Effector memory CD8-positive, alpha-beta T cell (primary cell): ENCODE measurements at places on chromosomes 3 and 15.

DNA sequence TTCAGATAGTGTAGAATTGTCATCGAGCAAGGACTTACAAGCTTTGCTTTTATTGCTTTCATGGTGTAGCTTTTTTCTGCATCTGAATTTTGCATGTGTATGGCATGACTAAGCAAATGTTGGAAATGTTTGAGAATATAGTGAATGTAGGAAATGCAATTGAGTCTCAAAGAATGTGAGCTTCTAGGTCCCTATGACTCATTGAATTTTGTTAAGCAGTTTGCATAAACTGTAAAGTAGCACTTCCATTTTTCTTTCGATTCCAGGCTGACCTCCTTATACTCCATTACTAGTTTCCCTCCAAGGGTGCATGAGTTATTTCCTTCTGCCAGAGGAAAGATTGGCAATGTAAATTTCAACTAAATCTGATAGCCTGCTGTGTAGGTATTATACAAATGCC, 619.2 kb downstream of the DIPK2A start:
- DNase-seq: no peak

GRCh38 chr3:102593812-102594602, 159.2 kb downstream of the ZPLD1 start:
- DNase-seq: no peak

- no peak for DNase-seq
Measured at GRCh38 chr3:27281671-27282150, 87.5 kb downstream of the NEK10 start.

- DNase-seq: no peak
Measured at GRCh38 chr15:40775007-40775406, 5.2 kb downstream of the C15orf62 start.

GRCh38 chr15:76310475-76311099, 682 bp downstream of the ETFA start:
- DNase-seq: no peak

- DNase-seq: no peak
Measured at GRCh38 chr3:136197159-136197793, 1.1 kb upstream of the MSL2 start.

DNA sequence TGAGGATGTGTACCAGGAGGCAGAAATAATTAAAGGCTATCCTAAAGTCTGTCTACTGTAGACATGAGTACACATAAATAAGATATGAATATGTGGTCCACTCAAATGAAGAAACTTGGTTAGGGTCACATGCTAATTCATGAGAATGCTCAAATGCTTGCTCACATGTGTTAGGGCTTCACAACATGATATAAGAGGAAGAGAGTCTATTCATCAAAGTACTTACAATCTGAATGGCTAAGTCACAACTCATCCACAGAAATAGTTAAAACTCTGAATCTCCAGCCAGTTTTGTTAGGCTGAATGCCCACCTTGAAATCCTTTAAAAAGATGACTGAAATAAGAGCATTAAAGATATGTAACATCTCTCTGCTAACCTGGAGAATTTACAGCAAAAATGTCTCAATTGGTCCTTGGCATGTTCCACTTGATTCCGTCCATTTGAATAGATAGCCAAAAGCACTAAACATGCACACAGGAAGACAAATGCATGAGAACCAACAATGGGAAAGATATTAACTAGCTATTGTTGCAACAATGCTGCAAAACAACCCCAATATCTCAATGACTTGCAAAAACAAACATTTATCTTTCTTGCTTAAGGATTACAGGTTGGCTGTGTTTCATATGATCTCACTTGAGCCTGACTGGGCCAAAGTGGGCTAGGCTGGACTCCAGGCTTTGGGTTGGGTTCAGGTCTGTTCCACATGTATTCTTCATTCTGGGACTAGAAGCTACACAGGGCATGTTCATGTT, 10.6 kb upstream of the TBC1D5 start:
- DNase-seq: no peak

DNA sequence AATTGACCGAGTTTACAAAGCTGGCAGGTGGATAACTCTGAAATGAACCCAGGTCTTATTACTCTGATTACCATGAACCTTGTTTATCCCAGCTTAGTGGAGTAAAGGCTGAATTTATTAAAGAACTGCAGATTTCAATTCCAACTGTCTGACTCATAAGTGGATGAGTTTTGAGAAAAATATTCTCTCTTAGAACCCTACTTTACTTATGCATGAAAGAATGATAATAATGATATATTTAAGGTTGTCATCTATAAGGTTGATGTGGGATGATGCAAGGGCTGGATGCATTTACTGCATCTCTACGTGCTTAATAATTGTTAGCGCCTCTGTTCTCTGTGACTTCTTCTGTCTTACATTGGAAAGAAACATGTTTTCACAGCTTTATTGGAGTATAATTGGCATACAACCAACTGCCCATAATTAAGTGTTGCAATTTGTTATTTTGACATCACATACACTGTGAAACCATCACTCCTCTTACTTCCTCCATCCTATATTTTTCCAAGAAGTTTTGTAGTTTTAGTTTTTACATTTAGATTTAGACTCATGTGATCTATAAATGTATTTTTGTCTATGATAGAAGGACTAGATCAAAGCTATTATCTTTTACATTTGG, 771.2 kb upstream of the ARRDC4 start:
- DNase-seq: no peak

GRCh38 chr15:70487387-70487740, 276.0 kb downstream of the UACA start:
- no peak for DNase-seq

DNA sequence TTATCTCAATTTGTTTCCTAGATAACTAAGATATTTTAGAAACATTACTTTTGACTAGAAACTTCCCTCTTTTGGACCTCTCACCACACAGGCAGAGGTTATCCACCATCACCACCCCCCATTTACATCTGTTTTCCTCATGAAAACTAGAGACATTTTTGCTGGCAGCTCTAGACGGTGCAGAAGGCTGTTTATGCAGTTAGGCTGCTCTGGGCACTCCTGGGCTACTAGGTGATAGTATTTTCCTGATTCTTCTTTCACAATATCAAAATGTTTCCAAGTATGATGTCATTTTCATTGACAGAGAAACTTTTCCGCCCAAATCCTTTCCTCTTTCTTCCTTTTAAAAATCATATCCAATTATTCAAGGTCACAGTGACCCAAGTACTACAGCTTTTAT, 67.1 kb downstream of the PLOD2 start:
- no peak for DNase-seq

GRCh38 chr3:180184816-180185215, 148.1 kb upstream of the PEX5L start:
- DNase-seq: no peak

DNA sequence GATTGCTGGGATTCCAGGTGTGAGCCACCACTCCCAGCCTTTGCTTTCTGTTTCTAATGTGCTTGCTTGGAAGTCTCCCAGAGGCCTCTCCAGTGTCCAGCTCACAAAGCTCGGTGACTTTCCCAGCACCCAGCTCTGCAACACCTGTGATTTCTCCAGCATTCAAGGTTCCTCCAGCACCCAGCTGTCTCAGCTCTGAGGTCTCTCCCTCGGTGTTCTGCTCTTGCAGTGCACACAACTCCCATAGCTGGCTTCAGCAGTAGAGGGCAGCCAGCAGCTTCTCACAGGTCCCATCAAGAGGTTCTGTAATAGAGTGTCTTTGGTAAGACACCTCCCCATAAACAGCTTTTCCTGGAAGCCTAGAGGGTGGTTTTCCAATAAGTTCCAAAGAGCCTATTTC, 75.1 kb downstream of the GRM7 start:
- DNase-seq: no peak

DNA sequence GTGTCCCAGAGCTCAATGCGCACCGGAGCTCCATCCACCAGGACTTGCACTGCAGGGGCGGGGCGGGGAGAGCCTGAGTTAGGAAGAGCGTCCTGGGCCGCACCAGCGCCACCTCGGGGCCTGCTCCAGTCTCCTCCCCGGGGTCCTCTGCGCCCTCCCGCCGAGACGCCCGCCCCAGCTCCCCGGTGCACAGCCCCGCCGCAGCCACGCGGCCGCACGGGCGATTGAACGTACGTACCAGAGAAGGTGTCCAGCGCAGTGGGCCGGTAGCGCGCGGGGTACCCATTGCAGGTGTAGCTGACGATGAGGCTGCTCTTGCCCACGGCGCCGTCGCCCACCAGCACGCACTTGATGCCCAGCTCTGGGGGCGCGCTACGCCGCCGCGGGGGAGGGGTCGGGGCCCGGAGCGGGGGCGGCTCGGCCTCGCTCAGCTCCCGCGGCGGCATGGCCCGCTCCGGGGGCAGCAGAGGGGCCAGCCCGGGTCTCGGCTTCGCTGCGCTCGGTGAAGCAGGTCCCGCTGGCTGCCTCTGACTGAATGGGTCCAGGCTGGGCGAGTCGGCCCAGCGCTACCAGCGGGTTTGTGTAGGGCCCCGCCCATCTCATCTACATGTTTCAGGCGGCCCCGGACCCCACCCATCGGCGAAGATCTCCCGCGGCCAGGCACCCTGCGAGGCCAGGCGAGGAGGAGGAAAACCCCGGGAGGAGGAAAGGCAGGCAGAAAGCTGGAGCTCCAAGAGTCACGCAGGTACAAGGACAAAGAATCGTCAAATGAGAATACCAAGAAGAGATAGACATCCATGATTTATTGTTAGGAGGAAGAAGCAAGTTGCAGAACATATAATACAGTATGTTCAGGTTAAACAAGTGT, at the start of gene RHOV:
TSS of gene RHOV (minus strand) at position 541 of the 868 bp plus-strand sequence. CDS start at position 446, 95 bp downstream.
- peak; percentile 45 for DNase-seq

GRCh38 chr3:185473290-185473815, 25.5 kb downstream of the TMEM41A start:
- DNase-seq: no peak

DNA sequence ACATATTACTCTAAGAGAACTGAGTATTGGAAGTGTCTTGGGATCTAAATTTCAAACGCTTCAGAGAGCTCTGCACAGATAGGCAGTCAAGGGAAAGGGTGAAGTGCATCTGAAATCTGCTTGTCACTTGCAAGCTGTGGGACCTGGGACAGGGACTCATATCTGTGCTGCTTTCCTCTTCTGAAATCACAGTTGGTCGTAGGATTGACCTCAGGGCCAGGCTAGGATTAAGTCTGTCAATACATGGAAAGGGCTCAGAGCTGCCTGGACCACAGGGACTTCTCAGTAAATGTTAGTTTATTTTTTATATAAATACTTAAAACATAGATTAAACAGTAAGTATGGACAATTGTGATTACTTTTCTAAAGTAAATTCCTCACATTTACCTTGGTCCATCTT, 74.7 kb upstream of the CMTM7 start:
- no peak for DNase-seq

- no peak for DNase-seq
Measured at GRCh38 chr3:151351219-151351618, 21.9 kb upstream of the P2RY13 start.

DNA sequence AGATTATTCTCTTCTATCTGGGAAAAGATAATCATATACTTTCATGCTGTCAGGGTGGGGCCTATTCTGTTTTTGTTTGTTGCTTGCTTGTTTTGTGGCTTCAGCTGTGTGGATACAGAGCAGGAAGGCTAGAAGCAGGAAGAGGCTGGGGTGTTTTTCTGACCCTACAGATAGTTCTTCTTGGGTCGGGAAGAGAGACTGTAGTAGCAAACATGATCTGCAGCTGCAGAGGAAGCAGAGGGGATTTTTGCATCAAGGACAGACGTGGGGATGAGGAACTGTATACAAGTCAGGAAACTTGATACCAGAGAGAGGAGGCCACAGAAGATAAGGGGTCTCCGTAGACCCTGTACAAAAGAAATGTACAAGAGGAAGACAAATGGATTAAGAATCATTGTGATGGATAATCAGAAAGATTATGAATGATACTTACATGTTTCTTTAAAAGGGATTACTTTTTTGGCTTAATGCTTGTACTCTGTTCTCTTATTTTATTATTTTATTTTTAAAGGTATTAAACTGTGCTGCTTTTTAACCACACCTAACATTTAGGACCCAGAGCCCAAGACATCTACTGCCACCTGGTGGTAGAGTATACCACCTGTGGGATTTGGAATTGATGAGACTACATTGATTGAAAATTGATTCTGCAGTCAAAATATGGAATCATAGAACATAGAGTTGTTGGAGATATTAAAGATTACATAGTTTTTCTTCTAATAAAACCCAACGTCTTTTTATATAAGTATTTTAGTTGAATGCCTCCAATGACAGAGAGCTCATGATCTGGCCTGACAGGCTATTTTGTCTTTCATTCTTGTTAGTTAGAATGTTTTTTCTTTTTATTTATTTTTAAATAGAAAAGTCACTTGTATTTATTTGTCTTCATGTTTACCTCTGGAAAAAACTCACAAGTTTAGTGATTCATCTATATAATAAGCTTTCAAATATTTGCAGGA, 87.3 kb upstream of the ROPN1 start:
- no peak for DNase-seq

- no peak for DNase-seq
Measured at GRCh38 chr15:73357999-73358665, 10.6 kb downstream of the HCN4 start.

- DNase-seq: peak; percentile 47
Measured at GRCh38 chr15:85379403-85380131, 836 bp upstream of the AKAP13 start.

GRCh38 chr15:91652610-91653207, 200.8 kb upstream of the SLCO3A1 start:
- DNase-seq: no peak

GRCh38 chr3:65623362-65623761, 415.4 kb downstream of the MAGI1 start:
- no peak for DNase-seq

DNA sequence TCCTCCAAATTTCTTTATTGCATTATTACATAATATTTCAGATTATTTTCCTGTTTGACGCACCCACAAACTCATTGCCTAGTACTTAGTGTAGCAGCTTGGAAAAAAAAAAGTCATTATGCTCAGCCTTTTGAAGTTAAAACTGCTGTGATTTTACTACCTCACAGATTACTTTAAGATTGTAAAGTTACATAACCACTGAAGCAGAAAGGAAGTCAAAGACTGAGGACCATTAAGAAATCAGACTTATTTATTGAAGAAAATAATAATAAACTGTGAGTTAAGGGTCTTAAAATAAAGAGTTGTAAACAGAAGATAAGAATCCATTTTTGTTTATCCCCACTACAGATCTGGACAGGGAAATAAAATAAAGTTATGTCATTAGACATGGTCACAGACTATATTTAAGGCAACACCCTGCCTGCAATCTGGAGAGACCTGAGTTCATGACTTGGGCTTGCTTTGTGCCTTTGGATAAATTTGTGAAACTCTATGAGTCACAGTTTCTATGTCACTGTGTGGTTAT, 212.1 kb upstream of the ROBO2 start:
- no peak for DNase-seq

GRCh38 chr3:35523838-35524237, 115.5 kb upstream of the ARPP21 start:
- no peak for DNase-seq

- DNase-seq: no peak
Measured at GRCh38 chr3:146464005-146464595, 5.3 kb downstream of the PLSCR2 start.
